ENCODE measurements at places on chromosomes 6 and 20. TPM values are rescaled to one million over a fixed set of nuclear protein-coding genes. Genes with fewer than 3 reads are reported as not detected.

DNA sequence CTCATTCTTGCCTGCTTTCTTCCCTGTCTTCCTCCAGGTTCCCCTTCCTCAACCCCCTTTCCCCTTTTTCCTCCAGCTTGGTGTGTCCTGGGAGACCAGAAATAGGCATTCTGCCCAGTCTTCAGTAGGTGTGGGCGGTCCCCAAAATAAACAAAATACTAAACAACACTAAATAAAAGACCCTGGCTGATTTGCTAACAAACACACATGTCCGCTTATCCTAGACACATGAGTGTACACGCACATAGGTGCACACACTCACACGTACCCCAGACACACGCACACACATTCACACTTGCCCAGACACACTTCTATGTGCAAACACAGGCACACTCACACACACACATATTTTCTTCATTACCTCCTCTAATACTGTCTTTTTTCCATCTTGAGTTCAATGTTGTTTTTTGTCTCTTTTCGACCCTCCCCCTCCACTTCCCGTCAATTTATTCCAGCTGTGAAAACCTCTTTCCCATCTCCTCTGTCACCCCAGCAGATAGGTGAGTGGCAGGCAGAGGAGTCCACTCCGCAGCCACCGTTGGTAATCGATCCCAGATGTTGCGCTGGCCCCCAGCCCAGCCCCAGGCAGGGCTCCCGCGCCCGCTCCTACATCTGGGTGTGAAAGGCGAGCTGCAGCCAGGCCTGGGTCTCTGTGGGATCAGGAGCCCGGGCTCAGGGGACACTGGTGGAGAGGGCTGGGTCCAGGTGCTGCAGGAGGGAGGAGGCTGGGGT lies 56.9 kb upstream of the FOXP4 start:
- no peak for DNase-seq

- no peak for DNase-seq
Observed at GRCh38 chr20:32487381-32487780, 97.8 kb downstream of the NOL4L start.

GRCh38 chr6:30572148-30572547 lies 906 bp downstream of the ABCF1 start:
- peak; percentile 54 for DNase-seq

DNA sequence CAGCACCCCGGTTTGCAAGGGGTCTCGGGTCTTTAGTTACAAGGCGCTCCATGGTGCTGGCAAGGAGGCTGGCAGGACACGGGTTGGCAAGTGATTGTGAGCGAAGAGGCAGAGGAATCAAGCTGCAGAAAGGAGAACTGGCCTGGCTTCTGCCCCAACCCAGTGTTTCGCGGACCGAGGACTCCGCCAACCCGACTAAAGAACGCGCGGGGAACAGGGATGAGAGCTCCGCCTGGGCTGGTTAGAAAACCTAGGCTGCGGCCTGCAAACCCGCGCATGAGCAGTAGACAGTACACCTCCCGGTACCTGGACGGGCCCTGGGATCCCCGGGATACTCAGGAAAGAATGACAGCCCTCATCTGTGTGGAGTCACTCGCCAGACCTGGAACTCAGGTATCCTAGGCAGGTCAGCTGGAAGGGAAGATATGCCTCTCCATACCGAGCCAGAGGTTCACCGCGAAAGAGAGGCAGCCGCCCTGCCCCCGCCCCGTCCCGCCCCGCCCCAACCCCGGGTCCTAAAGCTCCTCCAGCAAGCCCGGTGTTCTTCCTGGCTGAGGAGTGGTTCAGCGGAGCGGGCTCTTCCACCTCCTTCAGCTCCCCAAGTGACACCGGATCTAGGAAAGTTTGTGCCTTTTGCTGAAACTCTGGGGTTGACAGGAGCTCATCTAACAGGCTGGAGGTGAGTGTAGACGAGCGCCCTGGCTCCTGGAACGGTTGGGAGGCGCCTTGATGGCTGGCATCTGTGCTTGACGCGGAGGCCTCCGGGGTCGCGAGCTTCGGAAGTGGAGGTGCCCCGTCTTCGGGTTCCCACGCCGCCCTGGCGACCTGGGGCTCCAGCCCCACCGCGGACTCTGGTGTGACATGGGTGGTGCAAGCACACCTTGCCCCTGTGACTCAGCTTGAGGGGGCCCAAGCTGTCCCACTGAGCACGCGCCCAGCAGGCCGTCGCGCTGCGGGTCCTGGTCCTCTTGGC lies 1847.3 kb upstream of the DEFB115 start:
- DNase-seq: no peak

Gene LIN28B
- not detected for polyA plus RNA-seq
